ENCODE measurements at places on chromosomes 1 and 21. TPM values are rescaled to one million over a fixed set of nuclear protein-coding genes. Genes with fewer than 3 reads are reported as not detected.

IFNAR2 gene
- 2.1 TPM for total RNA-seq

RNU1-2 gene
- under 0.01 TPM for total RNA-seq

SLFNL1 gene
- 0.22 TPM for total RNA-seq

ERMAP gene
- total RNA-seq, result 5.8 TPM

MPZ gene
- 0.18 TPM for total RNA-seq

SEC16B gene
- total RNA-seq, result 0.07 TPM

RIPK4 gene
- total RNA-seq, result 333 TPM

TP73 gene
- total RNA-seq, result 2.6 TPM

FMN2 gene
- 4.6 TPM for total RNA-seq

ACKR1 gene
- not detected for total RNA-seq

SIPA1L2 gene
- 9.8 TPM for total RNA-seq

SLC6A17 gene
- not detected for total RNA-seq

SERINC2 gene
- total RNA-seq, result 51.5 TPM

DNA sequence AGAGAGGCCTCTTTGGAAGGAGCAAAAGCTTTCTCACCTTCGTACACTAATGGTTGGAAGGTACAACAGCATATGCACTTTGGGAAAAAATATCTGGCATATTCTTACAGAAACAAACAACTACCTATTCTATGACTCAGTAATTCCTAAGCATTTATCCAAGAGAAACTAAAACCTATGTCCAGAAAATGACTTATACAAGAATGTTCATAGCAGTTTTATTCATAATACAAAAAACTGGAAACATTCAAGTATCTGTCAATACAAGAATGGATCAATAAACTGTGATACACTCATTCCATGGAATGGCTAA lies 8.2 kb downstream of the NBPF1 start:
- peak; percentile 83 for DNase-seq

GRCh38 chr1:51303315-51303714 lies 27.0 kb downstream of the TTC39A start:
- DNase-seq, result no peak

DNA sequence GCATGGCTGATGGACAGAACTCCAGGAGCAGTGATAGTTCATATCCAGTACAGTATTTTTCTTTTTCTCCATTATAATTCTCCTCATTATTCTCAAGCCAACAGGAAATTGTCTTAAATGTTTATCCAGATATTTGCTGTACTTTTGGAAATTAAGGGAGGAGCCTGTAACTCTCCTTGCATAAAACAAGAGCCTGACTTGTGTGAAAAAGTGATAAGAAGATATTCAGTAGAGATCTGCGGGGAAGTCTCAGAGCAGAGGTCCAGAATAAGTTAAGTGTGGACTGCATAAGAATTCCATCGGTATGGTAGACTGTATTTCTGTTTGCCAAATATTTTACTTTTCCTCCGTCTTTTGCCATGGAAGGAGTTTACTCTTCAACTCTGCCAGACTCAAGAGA lies 70.2 kb downstream of the BACH1 start:
- no peak for DNase-seq

DNA sequence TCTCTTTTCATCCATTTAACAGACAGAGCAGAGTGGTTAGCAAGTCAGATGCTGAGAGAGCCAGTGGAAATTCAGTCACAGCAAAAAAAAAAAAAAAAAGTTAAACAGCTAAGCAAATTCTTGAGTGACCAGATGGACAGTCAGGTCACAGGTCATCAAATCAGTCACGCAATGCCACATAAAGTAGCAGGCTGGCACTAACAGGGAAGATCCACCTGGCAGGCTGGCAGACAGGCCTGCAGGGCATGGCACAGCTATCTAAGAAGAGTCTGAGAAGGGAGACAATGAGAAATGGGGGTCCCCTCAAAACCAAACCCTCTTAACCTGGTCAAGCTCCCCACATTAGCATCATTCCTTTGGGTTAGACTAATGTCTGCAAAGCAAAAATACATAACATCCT lies 371.9 kb downstream of the TTLL7 start:
- no peak for DNase-seq

DNA sequence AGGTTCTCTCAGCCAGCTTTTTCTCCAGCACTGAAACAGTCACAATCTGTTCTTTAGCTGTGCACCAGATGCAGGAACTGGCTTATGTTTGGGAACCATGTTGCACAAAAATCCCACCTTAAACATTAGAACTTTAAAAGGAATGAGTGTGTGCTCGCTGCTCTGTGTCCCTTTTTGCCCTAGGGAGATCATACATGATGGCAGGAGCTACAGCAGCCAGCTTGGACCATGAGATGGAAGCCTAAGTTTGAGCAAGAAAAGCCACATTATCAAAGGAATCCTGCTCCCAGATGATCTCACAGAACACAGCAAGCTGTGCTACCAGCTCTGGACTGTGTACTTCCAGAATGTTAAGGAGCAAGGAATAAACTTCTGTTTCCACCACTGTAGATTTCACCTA lies 3.5 kb downstream of the ZBTB17 start:
- DNase-seq, result no peak

DNA sequence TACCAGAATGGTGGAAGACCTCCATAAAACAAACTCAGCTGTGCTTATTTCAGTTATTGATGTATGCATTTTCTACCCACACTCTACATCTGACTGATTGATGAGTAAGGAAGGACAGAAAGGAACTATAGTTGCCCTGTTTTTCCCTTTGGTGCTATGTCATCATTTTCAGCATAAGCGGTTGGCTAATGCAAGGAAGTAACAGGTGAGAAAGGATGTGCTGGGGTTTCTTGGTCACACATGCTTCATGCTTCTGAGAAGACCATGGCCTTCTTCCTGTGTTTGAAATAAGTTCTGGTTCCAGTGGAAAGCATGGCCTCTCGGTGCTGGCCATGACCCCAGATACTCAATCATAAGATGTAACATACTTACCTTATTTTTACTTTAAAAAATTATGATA lies 541.2 kb downstream of the PTPRU start:
- no peak for DNase-seq

GRCh38 chr1:35432231-35432630 lies 125.0 kb downstream of the KIAA0319L start:
- DNase-seq, result no peak

- peak; percentile 68 for DNase-seq
These were observed 5.8 kb downstream of the KISS1 start for GRCh38 chr1:204190212-204191211.

- peak; percentile 94 for DNase-seq
These were observed 123.2 kb upstream of the TNFSF4 start for GRCh38 chr1:173330149-173330951.

- no peak for DNase-seq
These were observed 36.6 kb upstream of the NHLH2 start for GRCh38 chr1:115877511-115877910.

- DNase-seq, result no peak
These were observed 11.7 kb upstream of the TDRD10 start for GRCh38 chr1:154490317-154490716.

DNA sequence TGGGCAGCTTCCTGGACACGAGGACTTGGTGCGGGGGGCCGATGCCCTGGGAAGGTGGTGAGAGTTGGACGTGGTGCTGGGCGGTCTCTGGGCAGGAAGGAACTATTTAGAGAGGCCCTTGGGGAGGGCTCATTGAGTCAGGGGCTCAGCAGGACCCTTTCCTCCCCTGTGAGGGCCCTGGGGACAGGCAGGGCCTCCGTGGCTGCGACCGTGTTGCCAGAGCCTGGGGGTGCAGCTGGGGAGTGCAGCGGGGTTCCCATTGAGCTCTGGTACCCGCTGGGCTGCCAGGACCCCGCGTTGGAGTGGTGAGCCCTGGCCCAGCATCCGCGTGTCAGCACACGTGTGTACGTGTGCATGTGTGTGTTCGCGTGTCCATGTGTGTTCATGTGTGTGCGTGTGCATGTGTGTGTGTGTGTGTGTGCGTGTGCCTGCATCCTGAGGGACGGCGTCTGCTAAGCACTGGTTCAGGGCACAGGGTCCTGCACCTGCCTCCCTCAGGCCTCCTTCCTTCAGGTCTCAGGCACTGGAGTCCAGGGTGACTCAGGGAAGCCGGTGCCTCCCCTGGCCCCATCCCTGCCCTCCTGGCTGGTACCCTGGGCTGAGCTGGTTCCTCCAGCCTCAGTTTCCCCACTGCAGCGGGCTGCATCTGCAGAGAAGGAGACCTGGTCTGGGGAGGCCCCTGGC lies 10.7 kb downstream of the RNF223 start:
- no peak for DNase-seq

- DNase-seq, result no peak
These were observed 13.9 kb downstream of the SORT1 start for GRCh38 chr1:109383854-109384253.

DNA sequence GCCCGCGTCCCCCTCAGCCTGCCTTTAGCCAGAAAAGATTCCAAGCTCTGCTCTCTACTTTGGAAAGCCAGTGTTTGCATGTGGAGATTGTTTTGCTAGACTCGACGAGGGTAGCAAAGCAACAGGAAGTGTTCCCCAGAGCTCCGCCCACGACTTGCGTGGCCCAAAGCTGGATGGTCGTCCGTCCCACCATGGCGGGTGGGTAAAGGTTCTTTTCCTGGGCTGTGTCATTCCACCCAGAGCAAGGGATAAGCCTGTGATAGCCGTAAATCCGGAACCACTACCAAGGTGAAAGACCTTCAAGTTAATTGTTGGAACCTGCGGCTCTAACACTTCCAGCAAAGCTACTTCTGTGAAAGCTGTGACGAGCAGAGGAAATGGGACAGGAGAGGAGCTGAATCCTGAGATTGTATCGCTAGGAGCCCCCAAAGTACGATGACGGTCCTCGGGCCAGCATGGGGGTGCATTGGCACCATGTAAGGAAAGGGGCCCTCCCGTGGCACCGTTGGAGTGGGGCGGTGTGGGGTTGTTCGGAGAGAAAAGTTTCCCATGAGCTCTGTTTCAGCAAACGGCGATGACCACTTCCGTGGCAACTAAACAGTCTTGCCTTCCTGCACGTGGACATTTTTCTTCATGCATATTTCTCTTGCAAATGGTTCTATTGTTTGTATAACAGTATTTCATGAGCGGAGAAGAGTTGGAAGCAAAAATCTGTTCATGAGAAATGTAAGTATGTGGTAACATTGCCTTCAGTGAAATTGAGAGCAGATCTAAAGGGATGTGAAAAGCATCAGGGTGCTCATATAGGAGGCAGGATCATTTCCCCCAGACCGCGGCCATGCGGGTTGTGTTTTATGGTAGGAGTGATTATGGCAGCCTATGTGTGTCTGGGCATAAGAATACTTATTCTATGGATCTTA lies 8.4 kb downstream of the MX2 start:
- no peak for DNase-seq

- peak; percentile 98 for DNase-seq
These were observed 20.7 kb upstream of the PADI4 start for GRCh38 chr1:17287130-17287776.

DNA sequence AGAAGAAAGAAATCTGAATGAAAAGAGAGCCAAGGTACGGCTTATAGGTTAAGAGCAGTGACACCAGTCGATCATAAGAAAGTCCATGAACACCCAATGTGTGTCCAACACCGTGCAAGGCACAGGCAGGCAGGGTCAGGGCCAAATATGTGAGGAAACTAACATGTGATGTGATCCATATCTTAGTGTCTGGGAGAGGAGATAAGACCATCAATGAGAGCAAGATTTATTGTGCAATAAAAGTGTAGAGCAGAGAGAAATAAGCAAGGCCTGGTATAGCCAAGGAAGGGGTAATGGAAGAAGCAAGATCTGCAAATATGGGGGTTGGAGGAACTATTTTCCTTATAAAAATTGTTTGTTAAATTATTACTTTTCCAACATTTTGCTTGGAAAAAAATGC lies 198.8 kb downstream of the CRB1 start:
- no peak for DNase-seq

GRCh38 chr1:115668579-115668978 lies 26.8 kb downstream of the VANGL1 start:
- peak; percentile 60 for DNase-seq

- DNase-seq, result no peak
These were observed 57.4 kb downstream of the LACTBL1 start for GRCh38 chr1:22915231-22915630.

GRCh38 chr1:231355171-231355570 lies 17.1 kb downstream of the SPRTN start:
- no peak for DNase-seq

GRCh38 chr1:14113841-14114567 lies 414.0 kb downstream of the PRDM2 start:
- peak; percentile 73 for DNase-seq

GRCh38 chr1:118878661-118879060 lies 109.5 kb downstream of the TBX15 start:
- no peak for DNase-seq

DNA sequence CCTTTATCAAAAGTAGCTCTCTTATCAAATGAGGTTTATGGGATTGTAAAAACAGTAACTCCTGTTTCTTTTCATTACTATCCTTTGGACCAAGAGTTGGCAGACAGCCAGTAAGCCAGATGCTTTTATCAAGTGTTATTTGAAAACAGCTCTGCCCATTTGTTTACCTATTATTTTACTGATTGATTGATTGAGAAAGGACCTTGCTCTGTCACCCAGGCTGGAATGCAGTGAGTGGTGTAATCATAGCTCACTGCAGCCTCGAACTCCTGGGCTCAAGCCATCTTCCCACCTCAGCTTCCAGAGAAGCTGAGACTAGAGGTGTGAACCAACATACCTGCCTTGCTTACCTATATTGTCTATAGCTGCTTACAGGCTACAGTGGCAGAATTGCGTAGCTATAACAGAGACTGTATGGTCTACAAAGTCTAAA lies 3.6 kb downstream of the PRKAB2 start:
- DNase-seq, result peak; percentile 53

DNA sequence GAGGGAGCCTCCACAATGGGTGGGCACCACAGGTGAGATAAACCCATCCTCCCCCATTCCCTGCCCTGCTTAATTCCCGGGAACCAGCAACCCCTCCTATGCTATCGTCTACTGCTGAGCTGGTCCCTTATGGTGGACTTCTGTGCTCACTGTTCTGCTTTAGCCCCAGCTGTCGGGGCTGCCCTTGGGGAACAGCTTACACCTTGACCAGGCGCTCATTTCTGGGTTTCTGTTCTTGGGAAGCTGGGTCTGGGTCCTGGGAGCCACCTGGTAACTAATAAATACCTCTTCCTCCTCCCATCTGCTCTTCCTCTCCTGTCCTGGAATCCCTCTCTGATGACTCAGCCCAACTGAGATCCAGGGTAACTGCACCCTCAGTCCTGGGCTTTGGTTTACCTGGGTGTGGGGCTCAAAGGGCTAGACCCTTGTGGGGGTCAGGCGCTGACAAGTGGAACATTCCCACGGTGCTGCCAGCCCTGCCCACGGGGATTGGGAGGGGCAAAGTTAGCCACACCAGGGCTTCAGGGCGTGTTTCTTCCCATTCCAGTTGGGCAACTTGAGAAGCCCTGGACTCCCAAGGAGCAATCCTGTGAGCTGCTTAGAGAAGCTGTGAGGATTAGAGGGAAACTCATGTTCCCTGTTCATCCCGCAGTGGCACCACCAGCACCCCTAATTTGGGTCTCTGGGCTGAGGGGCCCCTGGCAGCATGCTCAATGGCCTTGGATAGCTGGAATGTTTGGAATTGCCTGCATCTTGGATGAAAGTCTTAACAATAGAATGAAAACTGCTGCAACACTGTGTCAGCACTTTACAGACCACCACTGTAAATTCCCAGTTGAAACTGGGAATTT lies 1.6 kb downstream of the PCAT6 start:
- DNase-seq, result peak; percentile 44
